ENCODE measurements at places on chromosomes 7 and 10. TPM values are rescaled to one million over a fixed set of nuclear protein-coding genes. Genes with fewer than 3 reads are reported as not detected.

Gene FOXL3
- not detected for total RNA-seq

Gene TMEM120A
- 34.3 TPM for total RNA-seq

Gene RBP3
- not detected for total RNA-seq

GRCh38 chr10:19947656-19948055, 131.4 kb downstream of the PLXDC2 start:
- DNase-seq, result no peak

GRCh38 chr7:71618278-71618677, 486.3 kb downstream of the GALNT17 start:
- DNase-seq, result no peak

GRCh38 chr10:79266084-79266483, 81.2 kb upstream of the PPIF start:
- peak; percentile 35 for DNase-seq

- DNase-seq, result no peak
Measured at GRCh38 chr7:22216832-22217475, 140.0 kb downstream of the RAPGEF5 start.

- DNase-seq, result no peak
Measured at GRCh38 chr10:51857305-51857704, 157.9 kb upstream of the CSTF2T start.

GRCh38 chr10:100333106-100333505, 3.1 kb upstream of the PKD2L1 start:
- no peak for DNase-seq

- no peak for DNase-seq
Measured at GRCh38 chr7:24576171-24577025, 3.1 kb downstream of the PALS2 start.

DNA sequence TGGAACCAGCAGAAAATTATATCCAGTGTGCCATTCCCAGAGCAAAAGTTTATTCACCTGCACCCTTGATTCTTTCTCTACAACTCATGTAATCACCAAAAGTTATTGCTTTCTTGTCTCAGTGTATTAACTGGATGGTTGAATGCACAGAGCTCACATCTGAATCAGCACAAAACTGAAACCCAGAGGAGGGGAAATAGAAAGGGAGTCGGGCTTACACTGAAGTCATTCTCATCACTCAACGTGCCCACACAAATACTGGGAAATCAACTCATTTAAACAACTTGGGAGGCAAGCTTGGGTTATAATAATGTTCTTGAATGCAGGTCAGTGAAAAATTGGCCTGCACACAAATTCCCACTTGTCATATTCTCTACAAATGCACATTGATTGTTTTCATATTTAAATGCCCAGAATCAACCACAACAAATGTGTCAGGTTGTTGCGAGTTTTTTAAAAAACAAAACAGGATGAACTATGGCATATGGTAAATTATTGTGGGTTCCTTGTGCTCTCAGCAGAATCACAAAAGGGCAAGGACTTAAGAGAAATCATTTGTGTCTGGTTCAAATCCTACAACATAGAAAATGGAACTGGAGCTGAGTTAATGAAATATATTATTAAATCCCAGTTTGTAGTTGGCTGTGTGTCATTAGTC, 125.9 kb upstream of the NOBOX start:
- DNase-seq, result no peak
